Fibroblast of upper back skin (primary cell): ENCODE measurements at places on chromosomes 1 and 21.
A peak's percentile ranks its signal among the peaks of the same experiment; 100 is the strongest.

- DNase-seq, result no peak
Observed at GRCh38 chr1:203937678-203938330, 76.4 kb downstream of the SNRPE start.

DNA sequence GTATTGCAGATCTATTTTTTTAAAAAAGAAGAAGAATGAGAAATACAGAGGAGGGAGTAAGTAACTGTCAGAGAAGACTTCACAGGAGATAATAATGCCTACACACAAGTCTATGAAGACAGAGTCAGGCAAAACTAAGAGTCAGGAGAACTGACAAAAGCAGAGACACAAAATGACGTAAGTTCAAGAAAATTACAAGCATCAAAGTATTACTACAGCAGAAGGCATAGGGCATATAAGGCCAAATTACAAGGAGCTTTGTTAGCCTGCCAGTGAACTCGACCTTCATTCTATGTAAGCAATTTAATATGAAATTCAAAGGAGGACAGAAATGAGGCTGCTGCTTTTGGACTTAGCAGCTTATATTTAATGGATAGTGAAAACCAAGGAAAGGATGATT, 23.7 kb downstream of the FAF1 start:
- no peak for DNase-seq

- DNase-seq, result no peak
Observed at GRCh38 chr1:912740-913301, 10.9 kb upstream of the SAMD11 start.

DNA sequence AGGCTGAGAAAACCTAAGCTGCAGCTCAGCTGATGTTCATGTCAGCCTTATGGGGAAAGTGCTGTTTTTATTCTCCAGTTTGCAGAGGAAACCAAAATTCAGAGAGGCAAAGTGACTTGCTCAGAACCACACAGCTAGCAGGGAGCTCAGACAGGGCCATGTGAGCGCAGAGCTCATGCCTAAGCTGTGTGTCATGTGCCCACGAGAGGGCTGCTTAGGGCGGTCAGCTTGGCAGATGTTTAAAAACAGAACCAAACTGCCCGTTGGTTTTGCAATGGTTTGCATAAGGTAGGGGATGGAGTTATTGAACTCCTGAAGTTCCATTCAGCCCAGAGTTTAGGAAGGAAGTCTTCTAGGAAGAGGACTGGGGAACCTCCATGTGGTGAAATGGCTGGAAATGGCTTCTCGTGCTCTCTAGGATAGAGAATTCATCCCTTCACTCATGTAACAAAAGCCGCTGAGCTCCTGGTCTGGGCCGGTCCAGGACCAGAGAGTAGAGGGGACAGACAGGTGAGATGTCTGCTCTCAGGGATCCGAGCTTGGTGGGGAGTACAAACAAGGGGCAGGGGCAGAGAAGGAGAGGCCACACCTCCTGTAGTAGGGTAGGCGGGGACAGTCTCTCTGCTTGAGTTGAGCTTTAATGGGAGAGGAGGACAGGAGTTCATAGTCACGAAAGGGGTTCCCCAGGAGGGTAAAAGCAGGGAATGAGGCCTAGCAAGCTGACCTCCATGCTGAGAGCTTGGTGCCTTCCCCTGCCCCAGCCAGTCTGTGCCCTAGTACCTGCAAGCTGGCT, 46.9 kb downstream of the ARHGEF10L start:
- peak; percentile 66 for DNase-seq

DNA sequence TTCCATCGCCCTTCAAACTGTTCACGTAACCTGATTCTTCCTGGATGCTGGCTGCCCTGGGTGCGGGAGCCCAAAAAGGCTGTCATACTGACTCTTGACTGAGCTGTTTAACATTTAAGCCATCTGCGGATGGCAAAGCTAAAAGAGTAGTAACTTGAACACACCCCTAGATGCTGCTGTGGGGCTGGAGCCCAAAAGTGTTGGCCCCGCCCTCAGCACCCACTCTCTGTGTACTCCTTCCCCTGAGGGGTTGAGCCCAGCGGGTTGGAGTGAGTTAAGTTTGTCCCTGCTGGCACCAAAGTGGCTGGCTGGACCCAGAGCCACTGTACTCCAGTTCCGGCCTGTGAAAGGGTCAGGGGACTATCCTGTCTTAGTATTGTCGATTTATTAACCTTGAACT, 640.6 kb downstream of the PTPRU start:
- DNase-seq, result no peak

DNA sequence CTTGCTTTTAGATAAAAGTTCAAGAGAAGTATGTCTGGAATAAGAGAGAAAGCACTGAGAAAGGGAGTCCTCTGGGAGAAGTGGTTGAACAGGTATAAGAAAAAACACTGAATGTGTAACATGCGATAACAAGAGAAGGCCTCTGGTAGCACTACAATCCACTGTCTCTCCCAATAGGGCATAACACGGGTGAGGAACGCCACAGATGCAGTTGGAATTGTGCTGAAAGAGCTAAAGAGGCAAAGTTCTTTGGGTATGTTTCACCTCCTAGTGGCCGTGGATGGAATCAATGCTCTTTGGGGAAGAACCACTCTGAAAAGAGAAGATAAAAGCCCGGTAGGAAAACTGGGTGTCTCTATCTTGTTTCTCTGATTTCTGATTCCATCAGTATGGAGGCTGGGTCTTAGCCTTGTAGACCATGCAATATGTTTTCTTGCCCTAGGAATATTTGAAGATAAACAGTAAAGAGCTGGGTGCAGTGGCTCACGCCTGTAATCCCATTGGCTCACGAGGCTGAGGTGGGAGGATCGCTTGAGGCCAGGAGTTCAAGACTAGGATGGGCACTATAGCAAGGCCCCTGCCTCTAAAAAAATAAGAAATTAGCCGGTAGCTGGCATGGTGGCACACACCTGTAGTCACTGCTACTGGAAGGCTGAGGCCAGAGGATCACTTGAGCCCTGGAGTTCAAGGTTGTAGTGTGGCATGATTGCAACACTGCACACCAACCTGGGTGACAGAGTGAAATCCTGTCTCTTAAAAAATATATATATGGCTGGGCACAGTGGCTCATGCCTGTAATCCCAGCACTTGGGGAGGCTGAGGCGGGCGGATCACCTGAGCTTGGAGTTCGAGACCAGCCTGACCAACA, 40.4 kb downstream of the DAP3 start:
- DNase-seq, result peak; percentile 64
